Sigmoid colon (tissue), 7 donors: ENCODE measurements at places on chromosomes 6 and 20. TPM values are rescaled to one million over a fixed set of nuclear protein-coding genes. Genes with fewer than 3 reads are reported as not detected.
A peak's percentile ranks its signal among the peaks of the same experiment; 100 is the strongest.

DNA sequence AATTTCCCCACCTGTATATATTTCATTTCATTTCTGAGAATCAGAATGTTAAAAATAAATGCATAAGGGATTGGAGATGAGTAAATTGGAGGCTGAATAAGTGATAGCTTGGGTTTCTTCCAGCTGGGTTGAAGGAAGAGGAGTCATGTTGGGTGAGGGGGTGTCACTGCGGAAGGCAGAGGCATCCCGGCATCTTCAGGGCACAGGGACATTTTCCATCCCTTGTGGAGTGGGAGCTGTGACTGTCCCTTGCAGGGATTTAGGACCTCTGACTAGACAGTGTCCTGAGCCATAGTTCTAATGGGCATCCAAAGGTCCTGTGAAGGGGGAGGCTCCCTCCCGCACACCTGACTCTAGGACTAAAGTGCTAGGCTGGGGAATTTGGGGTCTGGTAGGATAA is 2.1 kb downstream of the MCHR2 start:
- H3K4me1 ChIP-seq = peaks cover 10% of the 10 kb centered on the region
- H3K4me3 ChIP-seq = no peak overlapping the region
- no peak overlapping the region for H3K27ac ChIP-seq
- H3K27me3 ChIP-seq = peaks cover 4% of the 10 kb centered on the region

The TP53TG5 gene
- not detected for total RNA-seq

The SDHAF4 gene
- 4.9 TPM for total RNA-seq

GRCh38 chr6:89501222-89501621 is 68.3 kb downstream of the ANKRD6 start:
- no peaks in the 10 kb centered on the region for H3K36me3 ChIP-seq
- H3K4me3 ChIP-seq = no peak overlapping the region
- no peaks in the 10 kb centered on the region for H3K4me1 ChIP-seq
- no peak overlapping the region for H3K27ac ChIP-seq

The SNAP91 gene
- total RNA-seq = 1.8 TPM

The NRSN1 gene
- 2.0 TPM for total RNA-seq

DNA sequence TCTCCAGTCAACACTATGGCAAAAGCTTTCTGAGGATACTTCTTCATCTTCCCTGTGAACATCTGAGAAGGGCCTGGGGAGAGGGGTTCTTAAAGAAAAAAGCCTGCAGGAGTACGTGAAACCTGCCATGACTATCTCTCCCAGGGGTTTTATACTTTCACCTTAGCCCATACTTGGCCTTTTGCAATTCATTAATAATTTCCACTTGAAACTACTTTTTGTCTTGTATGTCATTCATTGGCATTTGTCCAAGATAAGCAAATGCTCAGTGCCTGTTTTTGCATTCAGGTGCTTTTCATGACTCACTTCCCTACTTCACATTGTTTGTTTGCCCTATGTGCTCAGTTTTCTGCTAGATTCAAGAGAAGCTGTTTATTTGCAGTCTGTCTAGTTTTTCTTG is 580.3 kb upstream of the GJE1 start:
- no peak overlapping the region for H3K27ac ChIP-seq
- H3K27me3 ChIP-seq = no peaks in the 10 kb centered on the region
- H3K36me3 ChIP-seq = no peaks in the 10 kb centered on the region
- no peak for DNase-seq
- no peaks in the 10 kb centered on the region for H3K4me1 ChIP-seq
- no peak overlapping the region for H3K4me3 ChIP-seq

The ZNF133 gene
- total RNA-seq = 16.2 TPM

The KIF13A gene
- 67.3 TPM for total RNA-seq

GRCh38 chr6:88059191-88059590 is 11.6 kb downstream of the SPACA1 start:
- H3K4me1 ChIP-seq = no peaks in the 10 kb centered on the region
- DNase-seq = no peak
- no peaks in the 10 kb centered on the region for H3K36me3 ChIP-seq
- no peaks in the 10 kb centered on the region for H3K27me3 ChIP-seq
- H3K4me3 ChIP-seq = no peak overlapping the region

DNA sequence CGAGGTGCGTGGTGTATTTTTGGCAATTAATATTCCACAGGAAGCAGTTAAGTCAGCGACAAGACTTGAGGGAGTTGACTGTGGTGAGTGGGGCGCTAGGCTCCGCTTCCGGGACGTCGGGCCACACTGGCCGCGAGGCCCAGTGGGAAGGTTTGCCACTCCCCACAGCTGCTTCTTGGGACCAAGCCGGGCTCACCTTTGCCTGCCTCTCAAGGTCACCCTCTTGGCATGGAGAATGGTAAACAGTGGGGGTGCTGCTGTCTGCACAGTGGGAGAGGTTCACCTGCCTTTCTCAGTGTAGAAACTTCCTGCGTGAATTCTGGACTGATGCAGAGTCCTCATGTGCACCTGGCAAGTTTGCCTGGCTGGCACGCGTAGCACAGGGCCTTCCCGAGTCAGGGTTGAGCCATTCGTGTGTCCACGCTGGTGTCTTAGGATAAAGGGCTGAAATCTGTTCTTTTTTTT is 6.4 kb downstream of the OSBPL2 start:
- no peak overlapping the region for H3K4me3 ChIP-seq
- H3K4me1 ChIP-seq = no peaks in the 10 kb centered on the region
- no peaks in the 10 kb centered on the region for H3K27me3 ChIP-seq
- no peaks in the 10 kb centered on the region for H3K36me3 ChIP-seq
- no peak overlapping the region for H3K27ac ChIP-seq

DNA sequence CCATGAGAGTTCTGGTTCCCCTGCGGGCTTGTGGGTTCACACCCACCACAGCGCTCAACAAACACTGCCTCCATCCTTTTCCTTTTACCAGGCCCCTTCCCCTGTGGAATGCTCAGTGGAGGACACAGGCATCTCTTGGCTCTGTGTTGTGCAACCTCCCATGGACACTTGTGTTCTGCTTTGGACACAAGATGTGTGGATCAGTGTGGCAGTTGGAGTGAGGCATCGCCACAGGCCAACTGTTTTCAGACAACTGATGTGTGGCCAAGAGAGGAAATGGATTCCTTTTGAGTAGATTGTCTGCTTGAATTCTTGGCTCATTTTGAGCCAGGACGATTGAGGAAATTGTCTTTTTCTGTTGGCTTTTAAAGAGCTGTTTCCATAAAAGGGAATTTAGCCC is 26.8 kb downstream of the CST8 start:
- no peaks in the 10 kb centered on the region for H3K27me3 ChIP-seq
- H3K27ac ChIP-seq = no peak overlapping the region
- no peaks in the 10 kb centered on the region for H3K4me1 ChIP-seq
- H3K4me3 ChIP-seq = no peak overlapping the region
- H3K36me3 ChIP-seq = no peaks in the 10 kb centered on the region

DNA sequence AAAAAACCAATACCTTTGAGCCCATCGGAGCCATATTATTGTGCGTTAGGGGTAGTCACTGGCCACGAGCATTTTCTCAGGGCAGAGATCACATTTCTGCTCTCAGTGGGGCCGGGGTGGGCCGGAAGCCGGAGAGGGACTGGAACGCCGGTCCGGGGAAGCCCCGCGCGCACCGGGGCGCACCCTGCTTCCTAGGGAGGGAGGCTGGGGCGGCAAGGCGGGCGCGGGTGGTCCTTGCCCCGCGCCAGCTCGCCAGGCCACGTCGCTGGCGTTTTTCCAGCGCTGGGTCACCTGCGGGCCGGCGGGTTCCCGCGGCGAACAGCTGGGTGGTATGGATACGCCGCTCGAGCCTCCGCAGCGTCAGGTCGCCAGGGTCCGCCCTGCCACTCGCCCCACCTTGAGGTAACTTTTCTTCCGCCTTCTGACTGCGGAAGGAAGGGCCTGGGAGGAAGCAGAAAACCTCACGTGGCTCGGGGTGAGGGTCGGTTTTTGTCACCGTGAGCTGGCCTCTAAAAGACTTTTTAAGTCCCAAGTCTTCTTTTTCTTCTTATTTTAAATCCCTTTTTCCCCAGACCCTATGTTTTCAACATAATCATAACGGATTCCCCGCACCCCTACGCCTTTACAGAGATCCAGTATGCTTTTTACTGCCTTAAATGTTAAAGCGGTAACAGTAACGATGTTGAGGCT is 2.7 kb upstream of the EEF1A1 start:
- peak overlapping the region; percentile 73 for H3K4me3 ChIP-seq
- peaks cover 7% of the 10 kb centered on the region for H3K36me3 ChIP-seq
- peak; percentile 82 for DNase-seq
- peaks cover 34% of the 10 kb centered on the region for H3K4me1 ChIP-seq

The MDFI gene
- 8.6 TPM for total RNA-seq
